ENCODE measurements at places on chromosomes 7 and 10. TPM values are rescaled to one million over a fixed set of nuclear protein-coding genes. Genes with fewer than 3 reads are reported as not detected.
A peak's percentile ranks its signal among the peaks of the same experiment; 100 is the strongest.

GRCh38 chr10:129099486-129099885, 367.6 kb upstream of the MGMT start:
- no peaks in the 10 kb centered on the region for H3K27me3 ChIP-seq
- no peak for DNase-seq
- H3K36me3 ChIP-seq: no peaks in the 10 kb centered on the region
- H3K4me3 ChIP-seq: no peak overlapping the region

GRCh38 chr7:29335188-29336083, 140.9 kb downstream of the CHN2 start:
- H3K27ac ChIP-seq: no peak overlapping the region
- H3K36me3 ChIP-seq: no peaks in the 10 kb centered on the region
- no peak overlapping the region for H3K4me3 ChIP-seq
- H3K4me1 ChIP-seq: no peaks in the 10 kb centered on the region
- no peak for DNase-seq

GRCh38 chr7:16982640-16983350, 101.0 kb upstream of the AGR3 start:
- no peaks in the 10 kb centered on the region for H3K27me3 ChIP-seq
- H3K4me1 ChIP-seq: no peaks in the 10 kb centered on the region
- no peak for DNase-seq
- peak overlapping the region; percentile 11 for H3K27ac ChIP-seq

DNA sequence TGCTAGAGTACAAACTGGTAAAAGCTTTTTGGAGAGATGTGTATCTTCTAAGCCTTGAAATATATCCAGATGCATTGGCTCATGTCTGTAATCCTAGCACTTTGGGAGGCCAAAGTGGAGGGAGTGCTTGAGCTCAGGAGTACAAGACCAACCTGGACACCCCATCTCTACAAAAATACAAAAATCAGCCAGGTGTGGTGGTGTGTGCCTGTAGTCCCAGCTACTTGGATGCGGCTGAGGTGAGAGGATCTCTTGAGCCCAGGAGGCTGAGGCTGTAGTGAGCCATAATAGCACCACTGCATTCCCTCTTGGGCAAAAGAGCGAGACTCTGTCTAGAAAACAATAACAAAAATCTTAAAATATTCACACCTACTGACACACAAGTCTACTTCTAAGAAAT, 25.6 kb downstream of the TMEM209 start:
- no peak for DNase-seq
- no peaks in the 10 kb centered on the region for H3K27me3 ChIP-seq
- no peaks in the 10 kb centered on the region for H3K4me1 ChIP-seq
- no peaks in the 10 kb centered on the region for H3K36me3 ChIP-seq
- no peak overlapping the region for H3K4me3 ChIP-seq

PON3 gene
- total RNA-seq: 10.6 TPM

DNA sequence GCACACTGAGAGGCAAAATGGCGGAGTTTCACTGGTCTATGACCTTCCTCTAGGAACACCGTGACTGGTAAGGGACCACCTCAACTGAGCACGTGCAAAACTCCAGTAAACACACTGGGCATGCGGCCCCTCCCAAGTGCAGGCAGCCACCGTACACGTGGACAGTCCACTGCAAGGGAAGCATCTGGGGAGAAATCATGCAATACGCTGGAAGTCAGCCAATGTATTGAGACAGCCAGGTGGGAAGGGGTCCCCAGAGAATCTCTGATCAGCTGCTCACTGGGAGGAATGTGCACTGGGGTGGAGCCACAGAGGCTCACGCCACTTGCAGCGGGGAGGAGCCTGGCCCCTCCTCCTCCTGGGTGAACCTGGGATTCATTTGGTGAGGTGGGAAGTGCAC, 49.3 kb downstream of the CFAP46 start:
- peak; percentile 10 for DNase-seq
- H3K27me3 ChIP-seq: no peaks in the 10 kb centered on the region
- H3K36me3 ChIP-seq: no peaks in the 10 kb centered on the region
- H3K4me1 ChIP-seq: no peaks in the 10 kb centered on the region
- H3K27ac ChIP-seq: no peak overlapping the region
- H3K4me3 ChIP-seq: no peak overlapping the region

SHTN1 gene
- total RNA-seq: 4.9 TPM

DNA sequence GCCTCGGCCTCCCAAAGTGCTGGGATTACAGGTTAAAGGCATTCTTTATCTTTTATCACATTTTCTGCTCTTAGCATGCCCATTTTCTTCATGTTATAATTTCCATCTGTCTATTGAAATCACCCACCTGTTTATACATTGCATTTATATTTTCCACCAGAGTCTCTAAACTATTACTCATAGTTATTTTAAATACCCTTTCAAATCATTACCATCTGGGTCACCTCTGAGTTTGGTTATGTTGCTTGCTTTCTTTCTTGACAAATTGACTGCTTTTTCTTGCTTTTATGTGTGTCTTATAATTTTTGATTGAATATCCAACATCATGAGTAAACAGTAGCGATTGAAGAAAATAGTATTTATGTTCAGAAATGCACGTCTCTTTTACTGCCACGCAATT, 71.4 kb downstream of the TMEM270 start:
- H3K4me1 ChIP-seq: no peaks in the 10 kb centered on the region
- H3K27me3 ChIP-seq: no peaks in the 10 kb centered on the region
- no peak for DNase-seq

DNA sequence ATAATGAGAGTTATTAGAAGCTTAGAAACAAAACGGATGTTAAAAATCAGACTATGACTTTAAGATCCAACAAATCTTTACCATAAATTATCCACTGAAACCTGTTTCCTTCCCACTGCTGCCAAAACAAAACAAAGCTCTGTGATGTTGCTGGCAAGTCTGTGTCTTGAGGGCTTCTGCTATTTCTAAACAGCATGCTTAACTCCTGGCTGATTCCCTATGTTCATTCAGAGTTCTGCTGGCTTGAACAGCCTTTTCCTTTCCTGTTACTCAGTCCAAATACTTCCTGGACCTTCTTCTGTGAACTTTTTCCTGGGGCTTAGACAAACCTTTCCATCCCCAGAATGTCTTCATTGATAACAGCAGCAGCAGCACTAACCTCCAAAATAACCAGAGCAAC, 448.1 kb downstream of the SORCS1 start:
- DNase-seq: no peak
- no peaks in the 10 kb centered on the region for H3K4me1 ChIP-seq
- H3K27ac ChIP-seq: no peak overlapping the region

DNA sequence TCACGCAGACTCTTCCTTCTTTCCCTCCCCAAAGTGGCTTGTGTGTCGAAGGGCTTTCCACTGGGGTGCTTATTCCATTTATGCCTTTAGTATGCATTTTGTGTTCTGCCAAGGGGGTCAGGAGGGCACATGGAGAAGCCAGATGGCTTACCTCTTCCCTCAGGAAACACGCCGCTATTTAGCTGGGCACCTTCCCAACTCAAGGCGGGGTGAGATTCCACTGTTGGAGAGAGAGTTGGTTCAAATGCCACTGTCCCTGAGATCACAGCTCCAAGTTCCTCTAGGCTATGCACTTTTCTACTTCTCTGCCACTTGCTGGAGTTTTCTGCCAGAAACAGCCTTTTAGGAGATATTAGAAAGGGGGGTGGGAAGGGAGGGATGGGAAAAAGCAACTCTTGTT, 1091.8 kb downstream of the LRMDA start:
- DNase-seq: peak; percentile 45
- peaks cover 5% of the 10 kb centered on the region for H3K4me1 ChIP-seq
- peak overlapping the region; percentile 78 for H3K27ac ChIP-seq
- H3K27me3 ChIP-seq: no peaks in the 10 kb centered on the region
- no peaks in the 10 kb centered on the region for H3K36me3 ChIP-seq

GRCh38 chr10:50373821-50374501, 122.6 kb upstream of the ASAH2 start:
- no peak for DNase-seq
- no peaks in the 10 kb centered on the region for H3K4me1 ChIP-seq
- H3K4me3 ChIP-seq: no peak overlapping the region
- H3K27ac ChIP-seq: no peak overlapping the region
- H3K27me3 ChIP-seq: no peaks in the 10 kb centered on the region
